ENCODE measurements at places on chromosomes 12 and 14.

GRCh38 chr12:117118838-117119591 is 19.8 kb upstream of the TESC start:
- DNase-seq, result no peak

GRCh38 chr12:13293096-13293495 is 96.6 kb downstream of the EMP1 start:
- DNase-seq, result no peak

- DNase-seq, result peak; percentile 95
These were observed 7.4 kb downstream of the CIT start for GRCh38 chr12:119869720-119870119.

DNA sequence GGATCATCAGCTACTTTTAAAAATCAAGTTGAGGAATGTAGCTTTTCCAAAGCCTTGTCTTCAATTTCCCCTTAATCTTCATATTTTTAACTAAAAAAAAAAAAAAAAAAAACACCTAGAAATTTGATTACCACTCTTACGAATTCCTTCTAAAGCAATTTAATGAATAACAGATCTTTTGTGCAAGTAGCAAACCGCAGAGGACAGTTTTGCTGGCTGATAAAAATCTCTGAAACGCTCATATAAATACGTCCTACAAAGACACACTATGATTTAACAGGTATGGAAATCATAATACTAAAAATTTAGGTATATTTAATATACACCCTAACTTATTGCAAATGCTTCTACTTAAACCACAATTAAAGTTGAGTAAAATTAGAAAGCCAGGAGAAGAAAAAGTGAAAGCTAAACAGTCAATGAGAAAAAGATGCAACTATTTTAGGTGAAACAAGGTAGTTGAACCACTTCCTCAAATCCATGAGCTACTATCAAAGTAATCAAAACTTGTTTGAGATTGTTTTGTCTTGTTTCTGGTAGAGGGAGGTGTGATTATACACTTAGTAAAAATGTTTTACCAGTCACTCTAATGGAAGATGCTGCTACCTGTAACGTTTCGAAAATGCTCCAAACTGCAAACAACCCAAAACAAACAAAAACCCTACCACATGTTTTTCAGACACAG is 2.2 kb downstream of the PAWR start:
- no peak for DNase-seq

DNA sequence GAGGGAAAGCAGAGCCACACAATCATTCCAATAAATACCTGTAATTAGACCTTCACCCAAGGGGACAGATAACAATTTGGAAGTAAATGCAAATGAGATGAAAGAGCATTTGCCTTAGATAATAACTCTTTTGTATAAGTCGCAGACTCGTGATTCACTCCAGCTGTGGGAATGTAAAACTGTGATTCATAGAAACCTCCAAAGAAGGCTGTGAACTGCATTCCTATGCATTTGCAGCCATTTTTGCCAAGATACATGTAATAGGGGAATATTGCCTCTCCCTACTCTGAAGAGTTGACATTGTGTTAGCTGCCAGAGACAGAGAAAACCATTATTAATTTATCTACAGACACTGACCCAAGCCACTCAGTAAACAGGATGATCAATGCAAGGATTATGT is 181.9 kb upstream of the ARHGAP5 start:
- DNase-seq, result no peak

GRCh38 chr12:69240631-69240995 is 1.2 kb downstream of the CPSF6 start:
- peak; percentile 25 for DNase-seq

GRCh38 chr12:63844391-63845341 is at the start of gene SRGAP1:
TSS of gene SRGAP1 (plus strand) at chr12:63844700. CDS start at chr12:63844817, 117 bp downstream.
- peak; percentile 62 for DNase-seq

DNA sequence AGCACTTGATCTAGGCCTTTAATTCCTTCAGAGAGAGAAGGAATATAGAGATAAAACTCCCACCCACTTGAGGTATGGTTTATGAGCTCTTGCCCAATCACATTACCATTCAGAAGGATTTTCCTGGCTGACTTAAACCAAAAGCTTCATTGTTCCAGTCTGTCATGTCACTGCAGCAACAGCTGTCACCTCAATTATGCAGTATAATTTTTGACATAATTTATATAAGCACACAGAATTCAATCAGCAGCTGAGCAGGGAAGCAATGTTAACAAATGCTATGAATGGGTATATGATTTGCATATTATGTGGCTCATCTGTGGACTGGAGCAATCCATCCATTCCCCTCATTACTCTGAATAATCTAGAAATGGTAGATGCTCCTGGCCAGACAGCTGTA is 40.3 kb downstream of the CBX5 start:
- no peak for DNase-seq

DNA sequence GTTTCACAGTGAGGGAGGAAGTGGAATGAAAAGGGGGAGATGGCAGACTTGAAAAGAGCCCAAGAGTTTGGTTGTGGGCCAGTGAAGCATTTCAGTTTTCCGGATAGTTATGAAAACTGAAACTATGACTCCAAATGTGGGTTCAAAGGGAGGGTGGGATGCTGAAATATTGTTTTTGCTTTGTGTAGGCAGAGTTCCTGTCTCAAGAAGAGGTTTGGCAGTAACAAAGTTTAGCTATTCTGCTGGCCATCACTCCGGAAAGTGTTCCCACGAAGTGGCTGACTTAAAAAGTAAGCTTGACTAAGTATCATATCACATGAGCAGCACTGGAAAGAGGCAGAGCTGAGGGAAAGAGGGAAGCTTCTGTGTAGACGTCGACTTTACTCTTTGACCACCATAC is 85.2 kb downstream of the CAND1 start:
- DNase-seq, result no peak

DNA sequence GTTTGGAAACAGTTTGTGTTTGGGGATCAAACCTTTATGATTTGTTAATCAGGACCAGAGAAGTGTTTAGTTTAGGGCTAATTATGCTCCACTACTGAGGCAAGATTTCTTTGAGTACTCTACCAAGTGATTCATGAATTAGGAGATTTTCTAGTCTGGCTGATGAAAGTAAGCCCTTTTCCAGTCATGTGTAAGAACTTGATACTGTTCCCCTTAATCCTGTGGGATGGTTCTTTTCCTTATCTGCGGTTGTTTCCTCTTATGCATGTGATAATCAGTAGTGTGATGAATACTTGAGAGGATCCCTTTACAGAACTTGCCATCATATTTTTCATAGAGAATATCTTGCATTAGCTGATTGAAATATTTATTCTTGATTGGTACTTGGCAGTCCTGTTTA is 42.1 kb downstream of the DYRK2 start:
- DNase-seq, result no peak

GRCh38 chr12:101941306-101942249 is 64.2 kb downstream of the DRAM1 start:
- DNase-seq, result no peak

GRCh38 chr14:67228325-67228984 is 12.8 kb upstream of the PALS1 start:
- peak; percentile 35 for DNase-seq

DNA sequence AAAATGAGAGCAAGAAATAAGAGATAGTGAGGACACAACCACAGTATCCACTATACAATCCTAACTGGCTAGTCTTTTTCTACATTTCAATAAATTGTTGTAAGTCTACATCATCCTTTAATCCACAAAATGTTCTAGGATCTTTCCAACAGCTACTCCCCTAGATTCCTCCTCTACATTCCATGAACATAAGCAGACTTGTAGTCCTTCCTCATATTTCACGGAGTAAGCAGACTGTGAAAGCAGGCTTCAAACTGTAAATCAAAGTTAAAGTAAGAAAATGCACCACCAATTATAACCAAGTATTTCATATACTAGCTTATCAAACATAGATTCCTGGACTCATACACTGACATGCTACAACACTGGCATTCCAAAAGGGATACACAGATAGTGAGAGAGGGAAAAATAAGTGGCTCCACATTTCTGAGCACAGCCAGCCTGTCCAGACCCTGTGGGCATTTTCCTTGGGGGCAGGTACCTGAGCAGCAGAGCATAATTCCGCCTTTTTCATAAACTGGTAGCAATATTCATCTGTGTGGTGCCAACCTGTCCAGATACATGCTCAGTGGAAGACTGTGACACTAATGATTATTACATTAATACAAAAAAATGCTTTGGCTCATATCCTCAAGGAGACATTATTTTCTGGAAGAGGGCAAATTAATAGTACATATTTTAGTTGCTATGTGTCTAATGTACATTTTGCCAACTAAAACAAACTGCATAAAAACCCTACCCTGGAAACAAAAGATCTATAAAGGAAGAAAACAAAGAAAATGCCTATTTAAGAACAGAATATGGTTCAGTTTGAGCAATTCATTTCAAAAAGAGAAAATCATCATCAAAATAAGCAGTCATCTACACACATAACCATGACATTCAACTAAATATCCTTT is 113.3 kb upstream of the FSCB start:
- DNase-seq, result no peak

DNA sequence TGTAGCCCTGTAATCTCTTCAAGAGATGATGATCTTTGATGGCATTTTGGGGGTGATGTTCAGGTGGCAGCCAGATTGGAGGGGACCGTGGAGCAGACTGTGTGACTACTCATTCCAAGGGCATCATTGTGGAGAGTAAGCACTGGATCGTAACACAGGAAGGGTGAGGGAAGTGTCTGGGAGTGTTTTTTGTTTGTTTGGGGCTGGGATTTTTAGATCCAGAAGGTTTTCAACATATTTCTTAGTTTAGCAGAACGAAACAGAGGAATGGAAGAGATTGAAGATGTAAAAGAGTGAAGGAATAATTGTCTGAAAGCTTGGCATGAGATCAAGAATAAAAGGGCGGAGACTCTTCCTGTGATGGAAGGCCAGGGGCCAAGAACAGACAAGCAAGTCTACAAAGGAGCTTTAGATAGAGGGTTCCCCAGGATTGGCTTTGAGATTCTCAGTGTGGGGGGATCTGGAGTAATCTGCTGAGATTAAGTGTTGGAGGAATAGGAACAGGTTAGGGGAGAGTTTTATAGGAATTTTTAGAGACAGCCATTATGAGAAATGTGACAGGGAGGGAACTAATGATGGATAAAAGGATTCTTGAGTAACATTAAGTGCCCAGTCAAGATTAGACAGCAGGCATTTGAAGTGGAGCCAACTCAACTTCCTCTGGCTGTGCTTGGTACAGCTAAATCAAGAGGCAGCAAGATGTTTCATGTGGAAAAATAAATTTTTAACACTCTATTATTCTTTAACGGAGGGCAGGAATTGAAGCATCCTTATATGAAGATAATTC is 79.7 kb upstream of the REP15 start:
- DNase-seq, result peak; percentile 47

- no peak for DNase-seq
These were observed 2.2 kb downstream of the ORAI1 start for GRCh38 chr12:121628536-121628935.

DNA sequence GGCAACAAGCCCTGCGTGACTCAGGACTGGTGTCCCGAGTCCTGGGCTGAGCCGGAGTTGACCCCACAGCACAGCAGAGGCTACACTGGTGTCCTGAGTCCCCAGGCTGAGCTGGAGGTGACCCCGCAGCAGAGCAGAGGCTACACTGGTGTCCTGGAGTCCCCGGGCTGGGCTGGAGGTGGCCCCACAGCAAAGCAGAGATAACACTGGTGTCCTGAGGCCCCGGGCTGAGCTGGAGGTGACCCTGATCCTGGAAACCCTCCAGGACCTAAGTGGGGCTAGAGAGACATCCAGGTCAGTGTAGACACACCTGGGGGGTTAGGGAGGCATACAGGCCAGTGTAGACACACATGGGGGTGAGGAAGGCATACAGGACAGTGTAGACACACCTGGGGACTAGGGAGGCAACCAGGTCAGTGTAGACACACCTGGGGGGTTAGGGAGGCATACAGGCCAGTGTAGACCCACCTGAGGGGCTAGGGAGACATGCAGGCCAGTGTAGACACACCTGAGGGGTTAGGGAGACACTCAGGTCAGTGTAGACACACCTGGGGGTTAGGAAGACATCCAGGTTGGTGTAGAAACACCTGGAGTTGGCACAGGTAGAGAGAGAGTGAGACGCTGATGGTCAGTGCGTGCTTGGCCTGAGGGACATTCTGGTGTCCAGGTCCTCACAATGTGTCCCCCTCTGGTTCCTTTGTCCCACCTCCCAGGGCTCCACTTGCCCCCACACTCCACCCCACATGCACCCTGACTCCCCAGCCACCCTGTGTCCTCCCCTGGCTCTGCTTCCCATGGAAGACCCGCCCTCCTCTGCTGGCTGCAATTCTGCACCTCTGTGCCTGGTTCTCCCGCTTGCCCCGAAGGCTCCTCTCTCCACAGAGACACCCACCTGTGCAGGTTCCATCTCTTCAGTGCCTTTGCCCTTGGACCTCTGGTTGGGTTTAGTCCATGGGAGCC is 321.6 kb upstream of the SFSWAP start:
- DNase-seq, result no peak

DNA sequence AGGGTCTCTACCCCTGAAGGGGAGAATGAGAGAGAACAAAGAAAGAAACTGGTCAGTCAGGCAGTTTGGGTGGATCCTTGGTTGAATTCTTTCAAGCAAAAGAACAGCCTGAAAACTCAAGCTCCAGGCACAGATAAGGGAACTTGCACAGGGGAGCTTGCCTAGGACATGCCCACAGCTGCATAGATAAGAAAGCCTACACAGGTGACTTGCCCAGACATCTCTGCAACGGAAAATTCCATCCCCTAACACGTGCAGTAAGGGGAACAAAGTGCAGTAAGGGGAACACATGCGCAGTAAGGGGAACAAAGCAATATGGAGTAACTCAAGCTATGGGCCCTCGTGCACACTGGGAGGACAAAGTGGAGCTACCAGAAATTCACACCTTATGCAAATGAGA is 540.1 kb upstream of the MIS18BP1 start:
- no peak for DNase-seq

DNA sequence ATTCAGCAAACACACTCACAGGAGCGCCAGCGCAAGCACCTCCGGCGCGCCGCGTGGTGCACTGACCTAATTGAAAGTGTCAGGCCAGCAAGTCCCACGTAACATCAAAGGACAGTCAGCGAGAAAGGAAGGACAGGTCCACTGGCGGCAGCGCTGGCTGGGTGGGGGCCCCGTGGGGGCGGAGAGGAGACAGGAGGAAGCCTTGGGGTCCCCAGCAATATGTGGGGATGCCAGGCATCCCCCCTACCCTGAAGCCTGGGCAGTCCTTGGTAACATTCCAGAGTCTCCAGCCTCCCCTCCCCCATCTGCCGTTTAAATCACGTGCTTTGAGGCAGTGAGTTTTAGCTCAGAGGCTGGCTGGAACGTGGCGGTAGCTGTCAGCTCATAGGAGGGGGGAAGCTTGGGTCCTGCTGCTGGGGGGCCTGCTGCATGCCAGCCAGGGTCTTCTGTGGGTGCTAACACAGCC is 159.2 kb downstream of the CALM1 start:
- DNase-seq, result no peak

GRCh38 chr14:67934087-67934486 is 114.5 kb downstream of the RAD51B start:
- DNase-seq, result peak; percentile 79

DNA sequence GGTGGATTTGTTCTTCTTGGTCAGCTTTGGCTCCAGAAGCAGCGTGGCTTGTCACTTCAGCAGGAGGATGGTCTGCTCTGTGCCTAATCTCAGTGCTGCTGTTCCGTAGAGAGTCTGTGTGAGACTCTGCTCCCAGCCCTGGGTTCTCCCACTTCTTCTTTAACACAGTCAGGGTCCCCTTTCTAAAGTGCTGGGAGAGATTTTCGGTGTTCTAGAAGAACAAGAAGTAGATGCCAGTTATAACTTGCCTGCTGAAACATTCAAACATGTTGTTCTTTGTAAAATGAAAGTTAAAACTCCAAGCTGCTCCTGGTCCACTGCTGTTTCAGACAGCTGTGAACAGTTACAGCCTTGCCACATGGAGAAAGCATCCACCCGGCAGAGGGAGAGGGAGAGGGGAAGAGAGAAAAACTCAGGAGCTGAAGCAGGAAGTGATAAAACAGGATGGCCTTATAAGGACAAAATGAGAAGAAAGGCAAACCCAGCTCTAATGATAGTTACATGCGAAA is 55.2 kb upstream of the CERS5 start:
- DNase-seq, result peak; percentile 87

All from lung microvascular endothelial cell (primary cell).